ENCODE measurements at places on chromosomes 1 and 21.
A peak's percentile ranks its signal among the peaks of the same experiment; 100 is the strongest.

DNA sequence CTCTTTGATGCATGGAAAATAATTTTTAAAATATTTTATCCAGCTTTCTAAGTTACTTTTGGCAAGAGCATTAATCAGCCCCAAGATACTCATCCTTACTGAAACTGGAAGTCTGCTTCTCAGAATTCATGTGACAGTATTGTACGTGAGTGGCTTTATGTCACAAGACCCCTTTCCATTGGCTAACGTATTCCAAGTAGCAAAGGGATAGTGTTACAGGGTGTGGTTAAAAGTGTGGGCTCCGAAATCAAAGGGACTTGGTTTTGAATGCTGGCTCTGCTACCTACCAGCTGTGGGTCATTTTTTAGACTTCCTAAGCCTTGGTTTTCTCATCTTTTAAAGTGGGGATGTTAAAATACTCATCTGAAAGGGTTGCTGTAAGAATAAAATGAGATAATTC lies 91.7 kb downstream of the RHOU start:
- no peak for DNase-seq

- DNase-seq, result no peak
Measured at GRCh38 chr21:32004291-32004690, 131.5 kb downstream of the HUNK start.

DNA sequence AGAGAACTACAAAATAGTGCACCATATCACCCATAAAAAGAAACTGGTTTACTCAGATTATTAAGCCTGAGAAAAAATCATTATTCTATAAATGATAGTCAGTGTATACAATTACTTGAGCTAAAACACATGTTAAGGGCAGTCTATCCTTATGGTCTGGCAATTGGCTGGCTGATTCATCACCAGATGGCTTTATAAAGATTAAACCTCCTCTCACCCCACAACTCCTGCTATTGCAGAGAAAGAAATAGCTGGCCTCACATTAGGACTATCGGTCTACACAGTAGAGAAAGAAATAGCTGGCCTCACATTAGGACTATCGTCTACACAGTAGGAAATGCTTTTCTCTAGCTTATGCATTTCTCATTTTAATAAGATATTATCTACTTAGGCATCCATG lies 21.2 kb downstream of the CEP170 start:
- no peak for DNase-seq

- DNase-seq, result no peak
Measured at GRCh38 chr21:29640080-29640508, 299.7 kb downstream of the GRIK1 start.

- no peak for DNase-seq
Measured at GRCh38 chr1:206727981-206728696, 42.4 kb upstream of the IL19 start.

DNA sequence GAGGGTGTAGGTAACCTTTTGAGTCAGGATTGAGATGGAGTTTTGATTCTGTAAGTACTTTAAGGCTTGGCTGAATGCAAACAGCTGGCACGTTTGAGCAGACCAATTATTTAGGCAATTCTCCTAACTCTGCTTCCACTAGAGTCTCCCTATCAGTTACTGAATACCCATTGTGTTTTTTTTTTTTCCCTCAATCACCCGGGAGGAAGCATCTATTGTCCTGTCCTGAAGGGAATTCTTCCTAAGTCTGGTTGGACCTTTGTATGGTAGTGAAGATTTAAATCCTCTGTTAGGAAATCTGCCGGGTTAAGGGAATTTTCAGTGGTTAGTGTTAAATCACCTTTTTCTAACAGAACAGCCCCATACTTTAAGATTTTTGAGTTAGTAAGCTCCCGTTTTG lies 571.2 kb upstream of the USP24 start:
- no peak for DNase-seq

- no peak for DNase-seq
Measured at GRCh38 chr1:196355206-196355786, 252.9 kb downstream of the KCNT2 start.

- DNase-seq, result no peak
Measured at GRCh38 chr1:110710314-110710713, 35.6 kb upstream of the KCNA3 start.

DNA sequence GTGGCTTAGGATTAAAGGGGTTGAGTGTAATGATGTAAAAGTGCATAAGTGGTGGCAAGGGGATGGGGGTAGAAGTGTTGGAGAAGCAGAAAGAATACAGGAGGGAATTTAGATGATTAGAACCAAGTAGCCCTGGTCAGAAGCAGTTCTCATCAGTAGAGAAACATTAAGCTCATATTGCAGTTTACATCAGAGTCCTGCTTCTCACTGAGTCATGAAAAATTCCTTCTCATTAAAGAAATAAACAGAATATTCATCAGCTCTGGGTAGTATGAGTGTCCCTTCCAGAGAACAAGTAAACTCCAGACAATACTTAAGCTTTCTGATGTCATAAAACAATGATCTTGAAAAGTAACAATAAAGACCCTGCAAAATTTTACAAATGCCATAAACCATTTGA lies 36.5 kb downstream of the LRRIQ3 start:
- DNase-seq, result no peak

DNA sequence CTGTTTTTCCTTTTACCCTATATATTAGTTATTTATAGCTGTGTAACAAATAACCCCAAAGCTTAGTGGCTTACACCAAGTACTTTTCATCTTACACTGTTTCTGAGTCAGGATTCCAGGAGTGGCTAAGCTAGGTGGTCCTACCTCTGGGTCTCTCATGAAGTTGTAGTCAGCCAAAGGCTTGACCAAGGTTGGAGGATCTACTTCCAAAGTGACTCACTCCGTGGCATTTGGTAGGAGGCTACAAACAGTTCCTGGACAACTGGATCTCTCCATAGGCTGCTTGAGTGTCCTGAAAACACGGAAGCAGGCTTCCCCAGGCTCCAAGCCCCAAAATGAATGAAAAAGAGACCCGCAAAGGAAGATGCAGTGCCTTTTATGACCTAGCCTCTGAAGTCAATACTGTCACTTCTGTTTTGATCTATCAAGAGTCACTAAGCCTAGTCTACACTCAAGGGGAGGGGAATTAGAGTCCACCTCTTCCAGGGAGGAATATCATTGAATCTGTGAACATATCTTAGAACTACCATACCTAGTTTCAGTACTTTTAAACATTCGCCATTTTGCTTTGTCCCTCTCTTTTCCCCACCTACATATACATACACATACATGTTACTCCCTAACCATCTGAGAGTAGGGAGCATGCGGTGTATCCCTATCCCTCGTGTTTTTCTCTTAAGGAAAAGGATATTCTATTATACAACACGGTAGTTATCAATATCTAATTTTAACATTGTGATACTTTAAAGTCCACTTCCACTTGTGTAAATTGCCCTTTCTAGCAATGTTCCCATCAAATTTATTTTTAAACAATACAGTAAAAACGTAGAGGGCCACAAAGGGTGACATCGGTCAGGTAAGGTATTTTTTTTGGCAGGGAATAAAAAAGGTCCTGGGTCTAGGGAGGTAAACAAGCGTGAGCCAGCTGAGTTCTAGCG lies 67.2 kb downstream of the SLC35A3 start:
- no peak for DNase-seq

GRCh38 chr1:211546543-211546942 lies 32.4 kb downstream of the SLC30A1 start:
- no peak for DNase-seq

DNA sequence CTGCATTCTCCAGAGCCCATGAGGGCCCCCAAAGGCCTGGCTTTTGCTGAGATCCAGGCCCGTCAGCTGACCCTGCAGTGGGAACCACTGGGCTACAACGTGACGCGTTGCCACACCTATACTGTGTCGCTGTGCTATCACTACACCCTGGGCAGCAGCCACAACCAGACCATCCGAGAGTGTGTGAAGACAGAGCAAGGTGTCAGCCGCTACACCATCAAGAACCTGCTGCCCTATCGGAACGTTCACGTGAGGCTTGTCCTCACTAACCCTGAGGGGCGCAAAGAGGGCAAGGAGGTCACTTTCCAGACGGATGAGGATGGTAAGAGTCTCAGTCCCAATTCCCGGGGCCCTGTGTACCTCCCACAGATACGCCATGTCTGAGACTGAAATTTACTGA lies 39.1 kb downstream of the PTPRU start:
- no peak for DNase-seq

DNA sequence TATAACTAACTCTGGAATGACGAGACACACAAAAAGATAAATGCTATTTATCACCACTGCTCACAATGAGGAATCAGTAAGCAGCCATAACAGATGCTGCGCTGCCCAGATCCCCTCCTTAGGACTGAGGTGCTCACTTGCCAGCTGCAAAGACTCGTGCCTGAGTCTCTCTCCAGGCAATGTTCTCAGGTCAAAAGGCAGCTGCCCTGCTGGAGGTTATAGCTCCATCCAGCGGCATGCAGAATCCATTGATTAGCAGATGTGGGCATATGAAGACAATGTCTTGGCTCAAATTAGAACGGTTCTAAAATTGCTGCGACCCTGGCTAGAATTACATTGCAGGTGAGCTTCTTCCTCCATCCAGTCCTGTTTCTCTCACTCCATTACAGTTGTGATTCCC lies 328.2 kb upstream of the CHRM3 start:
- no peak for DNase-seq

DNA sequence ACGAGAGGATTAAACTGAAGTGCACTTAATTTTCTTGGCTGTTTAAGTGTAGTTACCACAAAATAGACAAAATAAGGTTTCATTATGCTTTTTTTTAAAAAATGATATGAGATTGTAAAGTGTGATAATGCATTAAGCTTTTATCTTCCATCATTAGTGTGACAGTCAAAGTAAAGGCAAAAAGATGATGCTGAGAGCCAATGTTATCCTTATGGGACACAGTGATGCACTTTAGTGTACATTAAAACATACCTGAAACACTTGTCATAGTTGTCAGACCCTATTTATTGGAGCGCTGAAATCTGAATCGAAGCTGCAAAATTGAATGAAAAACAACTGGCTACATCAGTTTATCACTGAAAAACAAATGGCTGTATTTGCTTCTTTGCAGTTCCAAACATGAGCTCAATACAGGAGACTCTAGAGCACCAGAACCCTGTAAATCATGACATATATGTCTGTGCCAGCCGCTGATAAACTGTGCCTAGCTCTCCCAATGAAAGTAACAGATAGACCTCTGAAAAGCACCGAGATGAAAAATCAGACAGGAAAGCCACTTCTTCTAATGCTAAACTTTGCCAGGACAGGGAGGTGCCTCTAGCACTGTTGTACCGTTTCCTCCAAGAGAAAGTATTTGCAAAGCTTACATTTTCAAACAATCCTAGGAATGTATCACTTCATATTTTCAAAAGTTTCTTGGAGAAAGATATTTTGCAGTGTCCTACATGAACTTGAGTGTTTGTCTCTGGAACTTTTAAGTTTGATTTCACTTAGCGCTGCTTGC lies 120.7 kb upstream of the TMPRSS15 start:
- no peak for DNase-seq

GRCh38 chr21:24976238-24976637 lies 631.0 kb downstream of the MRPL39 start:
- DNase-seq, result no peak

DNA sequence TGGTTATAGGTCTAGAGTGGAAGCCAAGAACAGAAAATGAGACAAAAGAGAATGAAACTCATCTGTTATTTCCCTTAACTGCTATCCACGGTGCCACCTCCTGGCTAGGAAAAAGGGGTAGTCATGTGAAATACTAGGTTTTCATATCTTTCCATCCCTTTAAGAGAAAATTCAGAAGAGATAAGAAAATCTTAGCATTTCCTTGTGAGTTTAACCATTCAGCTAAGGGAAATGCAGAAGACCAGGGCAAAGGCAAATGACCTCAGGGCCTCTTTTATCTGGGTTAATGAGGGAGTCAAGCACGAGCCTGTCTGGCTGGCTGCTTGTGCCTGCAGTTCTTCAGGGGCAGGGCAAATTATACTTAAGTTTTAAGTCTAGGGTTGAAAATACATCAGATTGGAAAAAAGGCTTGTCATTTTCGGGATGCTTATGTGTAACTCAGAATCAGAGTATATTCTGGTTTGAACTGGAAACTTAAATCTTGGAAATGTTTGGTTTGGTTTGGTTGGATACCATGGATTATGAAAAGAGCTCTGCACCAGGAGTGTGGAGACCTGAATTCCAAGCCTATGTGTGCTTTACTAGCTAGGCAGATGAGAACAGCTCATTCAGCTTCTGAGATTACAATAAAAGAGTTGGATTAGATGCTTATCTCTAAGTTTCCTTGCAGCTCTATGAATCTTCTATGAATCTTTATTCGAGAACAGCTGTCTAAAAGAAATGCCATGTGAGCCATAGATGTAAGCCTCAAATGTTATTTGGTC lies 19.9 kb downstream of the NIBAN1 start:
- DNase-seq, result no peak

- DNase-seq, result no peak
Measured at GRCh38 chr1:248871837-248872401, 13.0 kb upstream of the ZNF692 start.

GRCh38 chr1:76942549-76942948 lies 75.3 kb downstream of the ST6GALNAC5 start:
- DNase-seq, result no peak

GRCh38 chr1:19534281-19534680 lies 48.9 kb upstream of the CAPZB start:
- DNase-seq, result no peak

GRCh38 chr1:231990388-231990787 lies 363.8 kb downstream of the DISC1 start:
- DNase-seq, result no peak

- DNase-seq, result no peak
Measured at GRCh38 chr1:34547046-34547674, 207.7 kb upstream of the GJB5 start.

DNA sequence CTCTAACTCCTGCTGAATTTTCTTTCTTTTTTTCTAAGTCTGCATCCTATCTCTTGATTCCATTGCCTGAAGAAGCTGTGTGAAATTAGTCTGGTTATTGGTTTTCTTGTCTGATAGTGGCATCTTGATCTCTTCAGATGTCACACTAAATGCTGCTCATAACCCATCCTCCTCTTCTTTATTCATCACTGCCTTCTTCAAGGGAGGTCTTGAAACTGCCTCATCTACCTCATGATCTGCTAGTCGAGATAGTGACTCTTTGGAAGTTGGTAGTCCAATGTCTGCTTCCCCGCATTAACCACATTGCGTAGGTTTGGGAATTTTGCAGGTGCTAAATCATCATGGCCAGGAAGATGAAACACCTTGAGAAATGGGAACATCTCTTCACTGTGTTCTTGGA lies 15.7 kb downstream of the DYRK3 start:
- DNase-seq, result no peak

- no peak for DNase-seq
Measured at GRCh38 chr1:171468120-171468750, 17.1 kb upstream of the PRRC2C start.

GRCh38 chr1:199089393-199090122 lies 450.7 kb downstream of the PTPRC start:
- DNase-seq, result peak; percentile 4

DNA sequence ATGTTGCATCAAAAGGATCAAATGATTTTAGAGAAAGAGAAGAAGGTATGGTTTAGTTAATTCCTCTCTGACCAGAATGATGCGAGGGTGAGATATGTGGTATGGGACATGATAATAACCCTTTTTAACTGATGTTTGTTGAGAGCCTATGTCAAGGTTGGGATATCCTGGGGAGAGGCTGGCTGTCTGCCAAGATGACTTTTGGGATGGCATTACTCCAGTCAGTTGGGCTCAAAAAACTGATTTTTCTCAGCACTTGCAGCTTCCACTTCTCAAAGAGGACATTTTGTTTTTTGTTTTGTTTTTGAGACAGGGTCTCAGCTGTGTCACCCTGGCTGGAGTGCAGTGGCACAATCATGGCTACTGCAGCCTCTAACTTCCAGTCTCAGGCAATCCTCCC lies 17.7 kb upstream of the STX12 start:
- DNase-seq, result no peak
